ENCODE measurements at places on chromosomes 3 and 15.

DNA sequence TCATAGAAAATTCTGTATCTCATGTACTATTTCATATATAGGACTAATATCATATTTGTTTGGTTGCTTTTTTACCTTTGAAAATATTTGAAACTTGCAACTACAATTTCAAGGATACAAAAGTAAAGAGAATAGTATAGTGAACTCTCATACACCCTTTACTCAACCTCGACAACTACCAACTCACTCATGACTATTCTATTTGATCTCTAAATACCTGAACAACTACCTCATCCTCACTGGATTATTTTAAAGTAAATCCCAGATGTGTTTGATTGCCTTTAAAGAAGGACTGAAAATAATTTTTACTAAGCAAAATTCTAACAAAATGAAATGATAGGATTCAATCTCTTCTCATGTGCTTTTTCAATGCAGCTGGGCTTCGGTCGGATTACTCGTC, 12.1 kb downstream of the TMPRSS7 start:
- DNase-seq, result no peak

DNA sequence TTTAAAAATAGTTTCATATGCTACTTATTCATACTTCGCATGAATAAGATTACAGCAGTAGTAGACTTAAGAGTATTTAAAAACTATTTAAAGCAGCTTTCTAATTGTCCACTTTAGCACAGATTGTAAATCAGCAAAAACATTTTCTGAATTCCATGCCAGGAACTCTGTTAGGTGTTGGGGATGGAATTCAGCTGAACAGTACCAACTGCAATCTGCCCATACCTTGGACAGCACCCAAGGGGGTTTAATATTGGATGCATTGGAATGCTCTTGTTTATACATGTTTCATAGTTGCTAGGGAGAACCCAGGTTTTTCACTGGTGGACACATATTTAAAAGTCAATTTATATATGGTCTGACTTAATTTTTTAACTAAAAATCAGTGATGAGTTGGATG, 74.8 kb downstream of the PPM1L start:
- DNase-seq, result no peak

GRCh38 chr15:99614749-99615288, 49.0 kb downstream of the MEF2A start:
- no peak for DNase-seq

DNA sequence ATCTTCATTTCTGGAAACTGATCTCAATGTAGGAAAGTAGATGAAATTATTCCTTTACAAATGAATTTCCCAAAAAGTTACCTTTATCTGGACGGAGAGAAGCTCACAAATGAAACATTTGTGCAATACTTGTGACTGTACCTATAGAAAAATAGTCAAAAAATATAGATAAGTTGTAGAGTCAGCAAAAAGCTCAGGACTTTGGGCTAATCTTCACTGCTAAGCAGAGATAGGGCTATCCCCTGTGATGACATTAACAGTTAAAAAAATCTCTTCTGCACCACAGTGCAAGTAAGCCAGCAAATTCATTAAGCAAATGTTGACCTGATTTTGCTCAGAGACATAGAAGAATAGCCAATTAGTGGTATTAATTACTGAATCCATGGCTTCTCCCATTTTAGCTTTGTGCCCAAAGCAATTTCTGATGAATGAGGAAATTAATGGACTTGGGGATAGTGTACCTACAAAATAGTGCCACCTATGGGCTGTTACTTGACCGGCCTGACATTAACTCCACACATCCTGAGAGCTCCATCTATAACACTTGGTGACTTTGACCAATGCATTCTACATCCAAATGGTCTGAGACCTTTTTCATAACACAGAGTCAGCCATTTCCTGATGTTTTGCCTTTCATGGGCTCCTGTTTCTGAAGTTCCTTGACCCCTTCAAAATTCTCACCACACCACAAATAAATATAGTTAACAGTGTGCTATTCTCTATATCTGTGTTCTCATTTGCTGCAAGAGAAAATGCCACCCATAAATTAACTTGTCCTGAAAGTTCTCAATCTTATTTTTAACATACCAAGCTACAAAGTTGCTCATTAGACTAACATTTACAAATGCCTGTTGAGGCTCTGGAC, 105.0 kb downstream of the SSR3 start:
- no peak for DNase-seq

GRCh38 chr3:58141766-58142345, 68.9 kb downstream of the DNASE1L3 start:
- no peak for DNase-seq

- DNase-seq, result no peak
Measured at GRCh38 chr3:131216801-131217200, 164.8 kb upstream of the NUDT16 start.

DNA sequence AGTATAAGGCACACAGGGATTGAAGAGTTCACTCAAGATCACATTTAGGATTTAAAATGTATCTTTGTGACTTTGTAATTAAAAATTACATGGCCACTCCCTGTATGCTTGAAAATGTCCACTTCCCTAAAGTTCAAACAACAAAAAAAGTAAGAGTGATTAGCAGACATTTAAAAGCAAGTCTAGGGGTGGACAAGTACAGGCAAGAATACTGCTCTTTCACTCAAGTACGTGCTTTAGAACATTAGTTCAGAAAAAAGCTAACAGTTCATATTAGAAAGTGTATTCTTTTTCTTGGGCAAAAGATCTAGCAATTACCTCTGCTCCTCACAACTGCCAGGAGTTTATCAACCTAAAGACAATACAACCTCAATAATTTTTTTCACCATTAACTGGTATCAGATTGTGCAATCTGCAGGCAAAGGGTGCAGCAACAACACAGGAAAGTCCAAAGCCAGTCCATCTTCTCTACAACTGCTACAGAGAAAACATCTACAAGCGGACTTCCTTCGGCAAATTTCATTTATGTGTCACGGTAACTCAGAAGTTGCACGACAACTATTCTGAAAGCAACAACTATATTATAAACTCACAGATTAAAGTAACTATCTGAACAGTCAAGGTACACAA, 18.1 kb downstream of the CHSY1 start:
- no peak for DNase-seq

GRCh38 chr3:190809351-190809750, 53.1 kb downstream of the GMNC start:
- no peak for DNase-seq

- no peak for DNase-seq
Measured at GRCh38 chr3:128546646-128547045, 53.6 kb upstream of the GATA2 start.

- DNase-seq, result no peak
Measured at GRCh38 chr15:44414001-44414400, 13.4 kb upstream of the CTDSPL2 start.

DNA sequence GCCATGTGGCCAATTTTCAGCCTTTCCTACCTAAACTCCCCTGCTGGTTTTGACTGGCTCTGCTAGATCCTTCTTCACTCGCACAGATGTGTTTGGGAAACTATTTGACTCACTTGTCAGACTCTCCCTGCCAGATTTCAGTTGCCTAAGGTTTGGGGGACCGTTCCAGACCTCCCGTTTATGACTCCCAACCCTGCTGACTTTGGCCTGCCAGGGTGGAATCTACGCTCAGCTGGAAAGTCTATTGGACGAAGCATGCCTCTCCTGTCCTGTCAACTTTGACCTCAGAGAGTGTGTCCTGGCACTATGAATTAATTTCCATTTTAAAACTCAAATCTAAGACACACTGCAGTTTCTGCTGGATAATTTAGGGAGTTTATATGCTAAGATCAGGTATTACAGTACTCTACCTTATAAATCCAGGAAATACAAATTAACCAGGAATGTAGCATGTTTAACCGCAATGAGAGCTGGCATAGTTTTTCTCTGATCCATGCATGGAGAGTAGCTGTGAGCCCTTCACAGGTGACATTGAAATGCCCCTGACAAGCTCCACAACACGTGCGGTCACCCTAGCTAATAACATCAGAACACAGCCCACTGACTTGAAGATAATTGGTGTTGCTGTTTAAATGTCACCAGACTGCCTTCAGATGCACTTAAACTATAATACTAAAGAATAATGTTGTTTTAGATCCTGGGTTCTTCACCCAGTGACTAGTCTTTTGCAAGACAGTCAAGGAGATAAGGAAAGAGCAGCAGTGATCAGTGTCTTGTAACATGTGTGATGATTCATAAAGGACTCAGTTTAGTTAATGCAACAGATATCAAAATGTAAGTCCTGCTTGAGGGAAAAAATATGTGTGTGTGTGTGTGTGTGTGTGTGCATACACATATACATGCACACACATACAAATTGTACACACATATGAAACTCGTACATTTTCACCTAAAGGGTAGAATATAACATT, 223.0 kb upstream of the MCTP2 start:
- no peak for DNase-seq

DNA sequence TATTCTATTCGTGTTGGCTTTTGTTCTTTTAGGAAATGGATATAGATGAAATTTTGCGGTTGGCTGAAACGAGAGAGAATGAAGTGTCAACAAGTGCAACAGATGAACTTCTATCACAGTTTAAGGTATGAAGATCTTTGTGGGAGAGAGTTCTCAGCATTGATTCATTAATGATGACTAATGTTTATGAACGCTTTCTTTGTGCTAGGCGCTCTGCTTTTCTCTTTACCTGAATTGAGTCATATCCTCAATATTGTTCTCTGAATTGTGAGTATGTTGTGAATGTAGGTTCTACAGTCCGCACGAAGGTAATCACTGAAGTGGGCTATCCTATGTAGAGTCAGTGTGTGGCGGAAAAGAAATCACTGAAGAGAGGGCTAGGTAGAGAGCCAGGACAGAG, 81.2 kb downstream of the CHD2 start:
- no peak for DNase-seq

GRCh38 chr3:120419797-120420196, 31.0 kb downstream of the FSTL1 start:
- no peak for DNase-seq

DNA sequence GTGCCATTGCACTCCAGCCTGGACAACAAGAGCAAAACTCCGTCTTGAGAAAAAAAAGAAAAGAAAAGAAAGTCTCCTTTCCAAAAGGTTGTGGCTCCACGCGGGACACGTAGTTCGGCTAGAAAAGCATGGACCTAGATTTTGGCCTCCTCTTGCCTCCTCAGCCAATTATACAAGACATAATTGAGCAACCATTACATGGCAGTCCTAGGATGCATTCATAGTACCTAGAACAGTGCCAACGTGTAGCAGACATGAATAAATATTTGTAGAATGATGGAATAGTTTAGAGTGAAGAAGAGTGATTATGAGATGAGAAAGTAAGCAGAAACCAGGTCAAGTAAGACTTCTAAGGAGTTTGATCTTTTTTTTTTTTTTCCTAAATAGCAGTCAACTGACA, 112.5 kb downstream of the ZNF609 start:
- peak; percentile 30 for DNase-seq

GRCh38 chr15:72404356-72404755, 6.3 kb downstream of the TMEM202 start:
- DNase-seq, result no peak

DNA sequence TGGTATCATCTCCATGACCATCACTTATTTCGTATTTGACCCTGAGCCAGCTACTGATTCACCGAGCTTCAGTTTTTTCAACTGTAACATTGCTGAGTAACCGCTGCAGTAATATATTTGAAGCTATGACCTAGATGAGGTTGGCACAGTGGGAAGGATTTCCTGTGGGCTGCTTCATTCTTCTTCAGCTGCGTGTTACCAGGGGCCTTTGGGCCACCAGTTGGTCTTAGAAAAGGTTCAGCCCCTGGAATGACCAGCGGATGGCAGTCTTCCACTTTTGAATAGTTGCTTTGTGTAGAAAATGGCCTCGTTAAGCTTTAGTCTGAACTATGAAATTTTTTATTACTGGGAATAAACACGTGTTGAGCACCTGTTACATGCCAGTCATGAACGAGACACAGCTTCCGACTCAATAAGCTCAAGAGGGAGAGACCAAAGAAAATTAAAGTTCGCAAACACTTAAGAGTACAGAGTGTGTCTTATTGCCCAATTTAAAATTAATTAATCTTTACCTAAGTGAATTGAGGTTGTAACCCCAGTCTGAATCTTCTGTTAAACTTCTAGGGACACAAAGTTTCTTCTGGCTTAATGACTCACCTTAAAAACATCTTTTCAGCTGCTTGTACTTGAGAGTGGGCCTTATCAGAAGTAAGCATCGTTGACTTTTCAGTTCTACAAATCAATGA, 57.6 kb upstream of the NR2E3 start:
- DNase-seq, result no peak

DNA sequence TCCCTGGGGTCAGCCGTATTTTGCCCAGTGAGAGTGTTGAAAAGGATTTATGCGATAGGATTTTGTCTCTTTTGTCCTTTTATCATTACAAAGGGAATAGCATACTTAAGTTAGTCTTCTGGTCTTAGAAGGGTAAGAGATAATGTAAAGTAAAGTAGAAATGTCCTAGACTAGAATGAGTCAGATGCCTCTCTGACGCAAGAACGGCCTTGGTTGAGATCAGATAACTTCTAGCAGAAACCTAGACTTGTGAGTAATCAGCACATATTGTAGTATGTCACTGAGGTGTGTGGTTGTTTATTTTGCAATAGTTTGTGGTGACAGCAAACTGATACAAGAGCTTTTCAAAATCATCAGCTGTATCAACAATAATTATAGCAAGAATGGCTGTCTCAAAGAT, 866.1 kb downstream of the NSUN3 start:
- no peak for DNase-seq

DNA sequence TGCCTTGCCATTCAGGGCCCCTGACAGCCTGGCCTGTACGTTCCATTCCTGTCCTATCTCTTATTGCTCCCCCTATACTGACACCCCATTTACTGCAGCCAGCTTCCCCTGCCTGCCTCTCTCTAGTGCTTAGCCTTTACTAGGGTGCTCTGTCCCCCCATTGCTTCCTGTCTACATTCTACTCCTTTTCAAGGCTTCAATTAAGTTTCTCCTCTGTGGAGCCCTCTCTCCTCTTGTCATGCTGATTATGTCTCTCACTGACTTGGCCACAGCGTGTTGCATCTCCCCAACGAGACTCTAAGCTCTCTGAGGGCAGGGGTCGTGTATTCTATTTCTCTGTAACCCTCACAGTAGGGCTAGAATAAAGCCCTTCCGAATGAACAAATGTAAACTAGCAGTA, 185.2 kb downstream of the RPLP1 start:
- no peak for DNase-seq
